ENCODE measurements at places on chromosomes 2 and 18.

GRCh38 chr2:5236249-5236648 lies 455.9 kb upstream of the SOX11 start:
- no peak for DNase-seq

GRCh38 chr2:104577143-104577542 lies 276.8 kb upstream of the POU3F3 start:
- no peak for DNase-seq

GRCh38 chr2:122478771-122479170 lies 723.3 kb downstream of the TSN start:
- DNase-seq, result no peak

GRCh38 chr2:48873666-48874065 lies 118.1 kb upstream of the LHCGR start:
- no peak for DNase-seq

- peak; percentile 40 for DNase-seq
These were observed 139.6 kb upstream of the PELI1 start for GRCh38 chr2:64283641-64284361.

DNA sequence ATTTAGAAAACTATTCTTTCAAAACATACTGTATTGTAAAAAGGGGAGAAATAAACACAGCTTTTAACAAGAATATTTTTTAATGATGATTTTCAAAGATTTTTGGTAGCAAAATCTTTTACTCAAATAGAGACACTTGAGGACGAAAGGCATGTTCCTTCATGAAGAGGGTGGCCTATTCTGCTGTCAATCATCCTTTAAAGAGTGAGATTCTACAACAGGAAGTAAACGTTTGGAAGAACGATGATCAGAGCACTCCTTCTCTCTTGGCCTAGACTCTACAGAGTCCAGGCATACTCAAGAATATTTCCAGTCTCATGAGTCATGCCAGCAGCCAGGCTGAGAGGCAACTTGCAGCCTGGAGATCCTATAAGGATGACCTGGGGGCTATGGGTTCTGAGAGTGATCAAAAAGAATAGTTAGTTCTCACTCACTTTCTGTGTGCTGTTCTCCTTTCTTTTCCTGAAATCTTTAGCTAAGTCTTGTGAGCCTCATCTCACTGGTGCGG lies 62.4 kb upstream of the TCF4 start:
- DNase-seq, result no peak
